ENCODE measurements at places on chromosomes 5 and 9.

DNA sequence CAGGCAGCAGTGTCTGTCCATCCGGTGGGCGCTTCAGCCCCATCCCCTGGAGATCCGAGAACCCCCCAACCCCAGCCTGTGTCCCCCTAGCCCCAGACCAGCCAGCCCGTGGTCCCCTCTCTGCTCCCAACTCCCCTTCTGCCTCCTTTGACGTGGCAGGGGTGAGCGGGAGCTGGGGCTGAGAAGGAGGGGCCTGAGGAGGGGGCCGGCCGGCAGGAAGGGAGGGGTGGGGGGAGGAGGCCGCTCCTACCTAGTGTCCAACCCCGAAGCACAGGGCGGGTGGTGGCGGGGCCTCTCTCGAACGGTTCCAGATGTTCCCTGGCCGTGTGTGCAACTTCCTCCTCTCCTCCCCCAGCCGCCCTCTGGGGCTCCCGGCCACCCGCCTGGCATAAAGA, 31.0 kb downstream of the GOLGA2 start:
- no peak for DNase-seq

GRCh38 chr9:104794070-104794469, 30.1 kb downstream of the NIPSNAP3B start:
- no peak for DNase-seq

DNA sequence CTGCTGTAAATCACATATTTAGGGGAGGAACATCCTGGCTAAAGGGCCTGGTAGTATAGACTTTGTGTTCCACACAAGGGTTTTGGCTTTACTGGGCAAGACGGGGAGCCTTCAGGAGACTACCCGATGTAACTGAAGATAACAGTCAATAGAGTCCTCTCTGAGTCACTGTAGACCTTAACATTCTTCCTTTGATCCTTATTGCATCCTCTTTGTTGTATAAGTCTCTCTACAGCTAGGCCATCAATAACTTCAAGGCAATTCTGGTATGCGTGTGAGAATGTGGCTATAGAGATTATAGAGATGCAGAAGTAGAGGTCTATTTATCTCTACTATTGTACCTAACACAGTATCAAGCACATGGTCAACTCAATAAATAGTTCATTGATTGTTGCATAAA, 67.3 kb upstream of the STK32A start:
- DNase-seq = no peak

DNA sequence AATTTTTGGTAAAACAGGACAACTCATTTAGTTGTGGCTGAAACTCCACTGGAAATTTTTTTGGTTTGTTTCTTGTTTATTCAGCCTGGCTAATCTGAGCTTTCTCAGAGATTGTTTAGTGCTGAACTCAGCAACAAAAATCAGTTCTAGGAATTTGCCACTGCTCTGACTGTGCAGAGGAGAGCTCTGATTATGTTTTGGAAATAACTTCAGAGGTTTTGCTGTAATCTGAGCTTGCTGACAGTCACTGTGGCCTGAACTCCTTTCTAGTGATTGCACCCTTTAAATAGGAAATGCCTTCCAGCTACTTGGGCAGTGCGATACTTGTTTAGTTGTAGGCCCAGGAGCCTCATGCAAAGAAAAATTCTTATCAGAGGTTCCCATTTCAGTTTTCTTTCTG, 60.2 kb downstream of the OSTF1 start:
- DNase-seq = no peak

DNA sequence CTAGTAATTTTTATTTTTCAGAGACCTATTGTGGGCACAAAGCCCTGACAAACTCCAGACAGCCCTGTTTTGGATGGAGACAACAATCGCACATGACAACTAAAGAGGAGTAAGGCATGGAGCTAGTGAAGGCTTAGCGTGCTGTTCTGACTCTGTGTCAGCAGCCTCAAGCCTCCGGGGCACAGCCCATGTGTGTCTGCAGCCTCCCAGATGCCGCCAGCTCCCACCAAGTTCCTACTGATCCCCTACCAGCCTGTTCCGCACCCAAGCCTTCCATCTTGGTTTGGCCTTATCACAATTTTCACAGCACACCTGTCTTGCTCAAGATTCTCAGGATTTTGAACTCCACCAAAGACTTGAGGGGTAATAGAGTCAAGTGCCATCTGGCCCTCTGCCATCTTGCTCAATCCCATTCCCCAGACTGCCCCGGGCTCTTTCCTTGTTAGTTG, 70.3 kb upstream of the SH3PXD2B start:
- DNase-seq = peak; percentile 13

- no peak for DNase-seq
These were observed 68.2 kb upstream of the AGXT2 start for GRCh38 chr5:35115920-35116319.

- no peak for DNase-seq
These were observed 133.8 kb upstream of the MEF2C start for GRCh38 chr5:89016741-89017303.

DNA sequence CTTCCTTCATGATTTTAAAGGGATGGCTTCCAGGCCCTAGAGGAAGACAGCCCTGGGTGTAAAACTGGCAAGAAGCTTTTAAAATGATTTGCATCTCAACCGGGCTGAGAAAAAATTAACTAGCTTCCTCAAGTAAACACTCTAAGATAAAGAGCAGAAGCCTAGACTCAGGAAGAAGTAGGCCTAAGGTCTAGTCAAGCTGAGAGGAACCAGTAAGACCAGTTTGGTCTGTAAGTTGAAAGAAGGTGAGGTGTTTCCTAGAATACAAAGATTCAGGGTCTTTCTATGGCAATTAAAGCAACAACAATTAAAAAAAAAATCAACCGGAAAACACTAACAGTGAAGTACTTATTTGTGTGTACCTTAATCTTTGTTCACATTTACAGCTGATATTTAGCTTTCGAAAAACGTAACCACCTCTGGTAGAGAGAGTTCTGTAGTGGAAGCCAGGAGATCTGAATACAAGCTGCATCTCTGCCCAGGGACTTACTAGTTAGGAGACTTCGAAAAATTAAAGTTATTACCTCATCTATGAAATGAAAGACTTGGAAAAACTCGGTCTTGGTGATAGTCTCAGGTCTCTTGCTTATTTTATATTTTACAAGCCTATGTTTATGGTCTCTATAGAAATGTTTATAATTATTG, 75.7 kb downstream of the TUSC1 start:
- no peak for DNase-seq

DNA sequence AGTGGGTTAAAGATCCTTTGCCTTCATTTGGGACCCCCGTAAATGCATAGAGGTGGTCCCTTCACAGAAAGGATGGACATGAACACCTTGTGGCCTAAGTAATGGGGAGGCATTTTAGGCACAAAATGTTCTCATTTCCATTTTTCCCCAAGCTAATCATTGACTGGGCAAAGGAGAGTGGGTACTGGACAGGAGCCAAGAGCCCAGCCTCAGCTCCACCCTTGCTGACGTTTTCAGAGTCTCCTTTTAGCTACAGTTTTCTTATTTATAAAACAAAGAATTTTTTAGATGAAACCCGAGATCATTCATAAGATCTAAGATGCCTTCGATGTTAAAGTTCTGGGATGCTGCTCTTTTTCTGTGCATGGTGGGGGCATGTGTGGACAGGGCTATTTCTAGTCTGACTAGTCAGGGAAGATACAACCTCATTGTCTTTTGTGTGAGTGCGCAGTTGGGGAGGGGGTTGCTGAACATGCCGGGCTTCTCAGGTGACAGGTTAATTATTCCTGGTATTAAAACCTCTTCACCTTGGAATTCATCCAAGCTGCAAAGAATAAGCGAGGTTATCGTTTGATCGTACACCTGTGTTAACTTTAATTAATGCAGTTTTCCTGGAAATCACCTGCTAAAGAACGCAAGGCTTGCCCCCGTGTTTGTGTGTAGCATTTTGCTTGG, 48.4 kb downstream of the ADAMTS16 start:
- DNase-seq = no peak

DNA sequence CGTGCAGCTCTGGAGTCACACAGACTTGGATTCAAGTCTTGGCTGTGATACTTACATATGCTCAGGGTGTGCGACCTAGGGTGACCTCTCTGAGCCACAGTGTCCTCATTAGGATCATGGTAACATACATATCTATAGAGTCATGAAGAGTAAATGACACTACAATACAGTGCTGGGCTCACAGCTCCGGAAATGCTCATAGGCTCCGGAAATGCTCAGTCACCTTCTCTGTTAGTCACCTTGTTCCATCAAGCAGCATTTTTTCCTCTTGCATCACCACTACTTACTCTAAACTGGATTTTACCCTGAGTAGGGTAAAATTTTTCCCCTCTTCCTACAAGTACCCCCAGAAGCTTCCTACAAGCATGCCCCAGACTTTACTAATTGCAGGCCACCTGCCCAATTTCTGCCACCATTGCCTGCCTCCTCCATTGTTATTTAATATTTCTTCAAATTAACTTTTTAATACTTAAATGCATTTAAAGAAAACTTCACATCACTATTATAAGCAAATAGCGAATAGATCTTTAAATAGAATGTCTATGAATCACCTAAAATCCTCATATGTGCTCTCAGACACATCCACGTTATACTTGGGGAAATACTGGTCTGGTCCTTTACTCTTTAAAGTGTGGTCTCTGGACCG, 147.6 kb upstream of the SPRY4 start:
- no peak for DNase-seq

DNA sequence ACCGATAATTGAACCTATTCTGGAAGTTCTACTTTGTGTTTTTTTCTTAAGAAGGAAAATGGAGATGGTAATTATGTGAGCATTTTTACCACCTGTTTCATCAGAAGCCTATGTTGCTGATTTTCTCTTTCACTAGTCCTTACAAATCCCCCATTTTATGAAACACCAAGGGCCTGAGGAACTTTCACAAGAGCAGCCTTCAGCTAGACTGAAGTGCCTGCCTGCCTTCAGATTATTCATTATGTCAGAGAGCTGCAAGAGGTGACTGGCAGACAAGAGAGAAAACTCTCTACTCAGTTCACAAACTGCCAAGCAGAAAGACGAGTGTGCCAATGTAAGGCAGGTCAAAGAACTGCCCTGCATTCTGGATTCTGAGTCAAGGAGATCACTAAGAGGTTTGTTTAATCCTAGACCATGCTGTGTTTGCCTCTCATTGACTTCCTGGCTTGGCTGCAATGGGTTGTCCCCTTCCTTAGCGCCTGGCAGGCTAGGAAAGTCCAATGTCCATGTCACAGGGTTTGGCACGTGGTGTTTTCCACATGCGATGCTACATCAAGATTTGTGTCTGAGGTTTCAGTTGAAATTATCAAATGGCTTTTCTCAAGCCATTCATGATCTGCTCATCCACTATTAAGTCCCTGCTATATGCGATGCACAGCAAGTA, 143.3 kb downstream of the CDC42SE2 start:
- DNase-seq = no peak

- no peak for DNase-seq
These were observed 216.2 kb upstream of the IER5L start for GRCh38 chr9:129394061-129394885.

DNA sequence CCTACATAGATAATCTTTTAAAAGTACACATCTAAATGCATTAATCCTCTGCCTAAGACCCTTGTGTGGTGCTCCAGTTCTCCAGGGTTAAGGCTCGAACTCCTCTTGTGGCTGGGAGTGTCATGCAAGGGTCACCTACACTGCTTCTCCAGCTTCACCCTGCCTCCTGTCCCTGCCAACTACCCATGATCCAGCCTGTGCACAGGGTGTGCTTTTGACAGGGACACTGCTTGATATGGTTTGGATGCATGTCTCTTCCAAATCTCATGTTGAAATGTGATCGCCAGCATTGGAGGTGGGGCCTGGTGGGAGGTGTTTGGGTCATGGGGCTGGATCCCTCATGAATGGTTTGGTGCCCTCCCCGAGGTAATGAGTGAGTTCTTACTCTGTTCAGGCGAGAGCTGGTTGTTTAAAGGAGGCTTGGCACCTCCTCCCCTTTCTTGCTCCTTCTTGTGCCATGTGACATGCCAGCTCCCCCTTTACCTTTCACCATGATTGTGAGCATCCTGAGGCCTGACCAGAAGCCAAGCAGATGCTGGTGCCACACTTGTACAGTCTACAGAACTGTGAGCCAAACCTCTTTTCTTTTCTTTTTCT, 48.5 kb downstream of the SLC22A5 start:
- DNase-seq = no peak

DNA sequence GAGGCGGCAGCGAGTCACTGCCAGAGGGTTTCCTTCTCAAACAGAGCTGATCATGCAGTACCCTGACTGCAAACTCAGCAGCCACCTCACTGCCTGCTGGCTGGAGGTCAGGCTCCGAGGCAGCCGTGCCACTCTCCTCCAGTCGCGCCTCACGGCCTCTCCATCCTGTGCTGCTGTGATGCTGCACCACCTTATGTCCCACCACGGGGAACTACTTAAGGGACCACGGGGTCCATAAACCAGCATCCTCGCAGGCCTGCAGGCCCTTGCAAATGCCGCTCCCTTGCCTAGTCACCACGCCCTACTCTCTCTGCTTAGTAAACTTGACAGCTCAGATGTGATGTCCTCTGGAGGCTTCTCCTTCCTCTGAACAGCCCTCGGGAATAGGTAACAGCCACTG, 99.2 kb downstream of the CRB2 start:
- DNase-seq = no peak

DNA sequence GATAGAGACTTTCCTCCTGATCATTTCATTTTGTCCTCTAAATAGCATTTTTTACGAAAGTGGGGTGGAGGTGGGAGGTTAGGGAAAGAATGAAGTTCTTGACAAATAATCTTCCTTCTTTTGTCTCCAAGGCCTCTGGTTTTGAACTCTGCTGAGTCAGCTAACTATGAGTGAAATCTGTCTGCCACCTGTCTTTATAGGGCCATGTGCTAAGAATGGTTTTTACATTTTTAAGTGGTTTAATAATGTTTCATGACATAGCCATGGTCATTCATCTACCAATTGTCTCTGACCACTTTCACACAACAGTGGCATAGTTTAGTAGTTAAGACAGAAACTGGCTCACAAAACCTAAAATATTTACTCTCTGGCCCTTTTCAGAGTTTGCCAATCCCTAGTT, 7.6 kb downstream of the MAN2A1 start:
- no peak for DNase-seq

- no peak for DNase-seq
These were observed 268.2 kb upstream of the RFX3 start for GRCh38 chr9:3793971-3794383.

DNA sequence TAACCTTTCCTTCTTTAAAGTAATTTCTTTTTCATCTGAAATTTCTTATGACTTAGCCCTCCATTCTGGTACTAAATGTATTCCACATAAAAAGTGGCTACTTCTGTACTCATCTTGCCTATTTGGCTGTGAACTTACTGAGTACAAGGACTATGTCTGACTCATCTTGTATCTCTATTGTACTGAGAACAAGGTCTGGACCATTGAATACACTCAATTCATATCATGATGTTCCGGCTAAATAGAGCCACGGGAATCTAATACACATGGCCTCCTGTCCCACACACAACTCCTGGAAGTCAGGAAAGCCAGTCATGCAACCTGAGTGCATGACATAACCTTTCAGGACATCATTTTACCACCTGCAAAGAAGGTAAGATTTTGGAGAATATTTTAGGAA, 203.9 kb downstream of the PLK2 start:
- DNase-seq = no peak

Data from activated CD8-positive, alpha-beta memory T cell treated with anti-CD3 and anti-CD28 coated beads for 24 hours (primary cell).